ENCODE measurements at places on chromosomes 2 and 18.

DNA sequence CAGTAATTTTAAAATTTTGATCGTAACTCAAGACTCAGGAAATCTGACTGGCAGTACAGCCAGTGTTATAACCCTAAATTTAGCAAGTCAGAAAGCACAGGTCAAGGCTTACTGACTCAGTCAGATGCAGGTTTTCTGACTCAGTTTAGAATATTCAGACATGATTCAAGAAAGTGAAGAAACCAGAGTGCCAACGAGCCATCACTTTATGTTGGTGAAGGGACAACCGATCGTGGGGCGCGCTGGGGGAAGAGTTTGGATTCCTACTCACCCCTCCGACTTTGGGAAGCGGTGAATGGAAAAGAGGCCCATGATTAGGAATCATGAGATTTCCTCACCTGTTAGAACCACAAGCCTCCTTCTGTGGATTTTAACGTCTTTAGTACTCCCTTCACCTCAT is 998 bp downstream of the RNF149 start:
- no peak for DNase-seq
- H3K36me3 ChIP-seq, result no peaks in the 10 kb centered on the region
- peak overlapping the region; percentile 85 for H3K27ac ChIP-seq
- H3K4me3 ChIP-seq, result peak overlapping the region; percentile 49
- H3K4me1 ChIP-seq, result peaks cover 5% of the 10 kb centered on the region
- H3K27me3 ChIP-seq, result no peaks in the 10 kb centered on the region

DNA sequence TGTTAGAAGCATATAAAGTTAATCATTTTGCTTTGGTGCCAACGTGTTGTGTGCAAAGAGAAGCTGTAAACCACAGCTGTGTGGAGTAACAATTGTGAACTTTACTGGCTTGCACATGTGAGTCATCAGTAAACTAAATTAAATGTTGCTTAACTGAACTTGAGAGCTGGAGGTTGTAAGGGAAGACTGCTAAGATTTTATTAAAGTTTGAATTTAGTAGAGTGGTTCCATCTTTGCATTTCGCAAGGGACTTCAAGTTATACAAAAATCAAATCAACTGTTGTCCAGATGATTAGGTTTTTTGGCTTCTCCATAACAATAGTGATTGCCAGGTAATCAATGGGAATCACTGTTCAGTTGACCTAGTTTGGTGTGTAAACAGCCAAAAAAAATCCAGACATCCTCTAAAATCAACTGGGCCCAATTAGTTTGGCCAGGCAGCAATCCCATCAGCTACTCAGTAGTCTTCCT is 247.4 kb downstream of the MYO3B start:
- no peaks in the 10 kb centered on the region for H3K36me3 ChIP-seq
- no peaks in the 10 kb centered on the region for H3K27me3 ChIP-seq
- no peak overlapping the region for H3K4me3 ChIP-seq
- no peak for DNase-seq
- H3K27ac ChIP-seq, result peak overlapping the region; percentile 8

- DNase-seq, result peak; percentile 57
- no peak overlapping the region for H3K27ac ChIP-seq
- H3K36me3 ChIP-seq, result no peaks in the 10 kb centered on the region
- H3K4me1 ChIP-seq, result no peaks in the 10 kb centered on the region
Observed at GRCh38 chr18:58135701-58136331, 91.8 kb downstream of the NEDD4L start.

- H3K27me3 ChIP-seq, result no peaks in the 10 kb centered on the region
- H3K4me3 ChIP-seq, result peak overlapping the region; percentile 69
- no peak for DNase-seq
- peak overlapping the region; percentile 93 for H3K27ac ChIP-seq
- H3K4me1 ChIP-seq, result peaks cover 22% of the 10 kb centered on the region
- H3K36me3 ChIP-seq, result no peaks in the 10 kb centered on the region
Observed at GRCh38 chr2:101699755-101700461, 2.4 kb downstream of the MAP4K4 start.

DNA sequence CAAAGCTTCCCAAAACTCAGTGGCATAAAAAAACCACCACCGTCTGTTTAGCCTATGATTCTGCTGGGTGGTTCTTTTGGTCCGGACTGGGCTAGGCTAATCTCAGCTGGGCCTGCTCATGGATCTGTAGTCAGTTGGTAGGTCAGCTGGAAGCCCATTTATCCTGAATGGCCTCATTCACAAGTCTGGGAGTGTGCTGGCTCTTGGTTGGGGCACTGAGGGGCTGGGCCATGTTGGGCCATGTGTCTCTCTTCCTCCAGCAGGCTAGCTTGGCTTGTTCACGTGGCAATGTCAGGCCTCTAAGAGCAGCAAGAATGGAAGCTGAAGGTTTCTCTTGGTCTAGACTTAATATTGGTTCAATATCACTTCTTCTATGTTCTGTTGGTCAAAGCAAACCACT is 95.7 kb upstream of the HS6ST1 start:
- no peak overlapping the region for H3K4me3 ChIP-seq
- H3K27me3 ChIP-seq, result no peaks in the 10 kb centered on the region
- H3K36me3 ChIP-seq, result no peaks in the 10 kb centered on the region
- H3K4me1 ChIP-seq, result no peaks in the 10 kb centered on the region
- H3K27ac ChIP-seq, result no peak overlapping the region
- DNase-seq, result no peak

GRCh38 chr2:18154259-18154658 is 275.8 kb downstream of the KCNS3 start:
- no peak overlapping the region for H3K4me3 ChIP-seq
- H3K27ac ChIP-seq, result no peak overlapping the region
- no peaks in the 10 kb centered on the region for H3K27me3 ChIP-seq

DNA sequence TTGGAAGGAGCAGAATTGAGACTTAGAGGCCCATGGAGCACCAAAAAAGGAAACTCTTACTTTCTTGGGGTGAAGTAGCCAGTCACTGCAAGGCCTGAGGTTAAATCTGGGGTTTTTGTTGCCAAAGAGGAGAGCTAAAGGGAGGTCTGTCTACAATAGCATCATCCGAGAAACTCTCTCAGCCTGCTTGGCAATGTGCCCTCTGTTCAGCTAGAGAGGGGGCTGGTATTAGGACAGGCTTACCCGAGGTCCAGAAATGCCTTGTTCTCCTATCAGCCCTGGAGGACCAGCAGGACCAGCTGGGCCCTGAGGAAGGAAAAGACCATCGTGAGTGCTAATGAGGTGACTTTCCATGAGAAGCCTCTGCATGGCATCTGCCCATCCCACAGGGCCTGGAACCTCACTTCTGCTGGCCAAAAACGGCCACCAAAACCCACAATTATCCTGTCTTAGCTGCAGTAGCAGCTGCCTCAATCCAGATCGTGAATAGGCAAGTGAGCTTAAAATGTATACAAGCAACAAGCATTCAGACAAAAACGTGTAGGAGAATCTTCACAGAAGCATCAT is 61.6 kb downstream of the COL6A3 start:
- H3K4me1 ChIP-seq, result peaks cover 5% of the 10 kb centered on the region
- no peak overlapping the region for H3K4me3 ChIP-seq
- peak overlapping the region; percentile 83 for H3K27ac ChIP-seq
- no peaks in the 10 kb centered on the region for H3K36me3 ChIP-seq

GRCh38 chr2:46462936-46463335 is 16.4 kb upstream of the TMEM247 start:
- no peaks in the 10 kb centered on the region for H3K4me1 ChIP-seq
- no peak overlapping the region for H3K27ac ChIP-seq
- no peak overlapping the region for H3K4me3 ChIP-seq
- no peak for DNase-seq
- H3K36me3 ChIP-seq, result no peaks in the 10 kb centered on the region
- H3K27me3 ChIP-seq, result no peaks in the 10 kb centered on the region

DNA sequence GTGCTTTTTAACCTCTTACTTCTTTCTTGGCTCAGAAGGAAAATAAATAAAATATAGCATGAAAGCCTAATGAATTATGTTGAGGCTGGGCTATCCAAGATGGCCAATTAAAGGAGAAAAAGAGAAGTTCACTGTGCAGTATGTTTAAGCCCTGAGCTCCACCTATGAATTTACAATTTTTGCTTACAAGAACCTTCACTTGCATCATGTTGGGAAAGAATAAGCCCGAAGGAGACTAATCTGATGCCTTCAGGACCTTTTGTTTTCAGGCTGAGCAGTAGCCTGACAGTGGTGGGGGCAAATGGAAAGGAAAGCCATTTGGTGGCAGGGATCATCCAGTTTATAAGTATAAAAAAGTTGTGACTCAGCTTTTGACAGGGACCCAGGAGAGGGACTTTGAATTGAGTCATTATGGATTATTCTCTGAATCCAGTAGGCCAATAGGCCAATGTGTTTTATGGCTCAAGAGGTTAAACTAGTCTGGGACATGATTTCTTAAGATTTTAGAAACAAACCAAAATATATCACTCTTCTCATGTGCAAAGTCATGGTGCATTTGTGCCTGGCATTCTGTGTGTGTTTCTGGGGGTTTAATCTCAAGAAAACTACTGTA is 56.9 kb downstream of the E2F6 start:
- H3K4me1 ChIP-seq, result peaks cover 6% of the 10 kb centered on the region
- no peak overlapping the region for H3K4me3 ChIP-seq
- no peak for DNase-seq
- H3K27ac ChIP-seq, result no peak overlapping the region
- no peaks in the 10 kb centered on the region for H3K27me3 ChIP-seq

DNA sequence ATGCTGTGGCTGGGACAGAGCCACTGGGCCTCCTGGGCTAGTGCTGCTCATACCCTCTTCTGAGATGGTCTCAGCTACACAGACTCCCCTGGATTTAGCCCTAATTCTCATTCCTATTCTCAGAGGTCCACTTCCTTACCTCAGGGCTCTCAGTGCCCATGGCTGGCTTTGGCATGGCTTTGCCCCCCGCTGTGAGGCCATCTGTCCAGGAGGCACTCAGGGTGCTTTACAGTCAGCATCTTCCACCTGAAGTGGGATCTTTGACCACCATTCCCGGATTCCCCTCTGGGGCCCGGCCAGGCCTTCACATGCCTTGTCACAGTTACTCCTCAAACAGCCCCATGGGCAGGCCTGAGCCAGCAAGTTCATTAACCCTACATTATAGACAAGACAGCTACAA is 161.8 kb downstream of the CELF4 start:
- no peaks in the 10 kb centered on the region for H3K36me3 ChIP-seq
- H3K4me3 ChIP-seq, result no peak overlapping the region
- H3K27ac ChIP-seq, result no peak overlapping the region
- no peak for DNase-seq
- no peaks in the 10 kb centered on the region for H3K27me3 ChIP-seq

DNA sequence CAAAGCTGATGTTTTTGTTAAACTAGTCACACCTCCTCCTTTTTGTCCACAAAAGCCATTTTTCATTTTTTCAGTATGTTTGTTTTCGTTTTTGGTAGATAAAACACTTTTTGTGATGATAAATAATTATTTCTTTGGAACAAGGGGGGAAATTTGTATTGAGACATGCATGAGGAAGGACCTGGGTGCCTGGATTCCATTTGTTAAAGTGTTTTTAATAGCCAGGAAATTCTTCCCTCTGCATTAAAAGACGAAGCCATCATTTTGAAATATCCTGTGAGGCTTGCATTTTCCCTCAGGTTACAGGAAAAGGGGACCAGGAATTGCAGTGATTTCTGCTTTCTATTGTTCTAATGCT is 52.1 kb upstream of the CTLA4 start:
- peak overlapping the region; percentile 3 for H3K27ac ChIP-seq
- H3K36me3 ChIP-seq, result no peaks in the 10 kb centered on the region
- H3K4me1 ChIP-seq, result no peaks in the 10 kb centered on the region
- no peaks in the 10 kb centered on the region for H3K27me3 ChIP-seq
- DNase-seq, result no peak

- peak overlapping the region; percentile 75 for H3K27ac ChIP-seq
- H3K36me3 ChIP-seq, result no peaks in the 10 kb centered on the region
- no peaks in the 10 kb centered on the region for H3K4me1 ChIP-seq
- H3K4me3 ChIP-seq, result peak overlapping the region; percentile 58
- peak; percentile 32 for DNase-seq
Observed at GRCh38 chr2:218323526-218324472, 31.5 kb upstream of the TMBIM1 start.

DNA sequence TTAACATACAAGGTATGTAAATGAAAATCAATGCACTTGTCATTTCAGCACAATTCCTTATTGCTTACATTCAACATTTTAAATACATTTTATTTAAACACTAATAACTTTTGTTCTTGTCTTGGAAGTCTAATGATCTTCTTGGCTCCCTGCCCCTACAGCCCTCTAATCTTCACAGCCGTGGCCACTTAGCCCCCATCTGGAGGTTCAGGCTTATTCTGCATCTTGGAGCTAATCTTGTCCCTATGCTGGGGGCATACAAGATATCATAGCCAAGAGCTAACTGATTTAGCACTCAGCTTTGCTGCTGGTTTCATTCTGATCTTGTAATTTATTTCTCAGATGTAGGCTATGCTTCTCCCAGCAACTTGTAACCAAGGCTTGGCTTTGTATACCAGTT is 140.8 kb downstream of the TMEFF2 start:
- H3K27me3 ChIP-seq, result no peaks in the 10 kb centered on the region
- no peak overlapping the region for H3K4me3 ChIP-seq
- no peaks in the 10 kb centered on the region for H3K36me3 ChIP-seq
- no peak overlapping the region for H3K27ac ChIP-seq
- no peaks in the 10 kb centered on the region for H3K4me1 ChIP-seq

- H3K4me1 ChIP-seq, result no peaks in the 10 kb centered on the region
- H3K36me3 ChIP-seq, result no peaks in the 10 kb centered on the region
- no peak overlapping the region for H3K27ac ChIP-seq
- H3K27me3 ChIP-seq, result no peaks in the 10 kb centered on the region
- H3K4me3 ChIP-seq, result no peak overlapping the region
Observed at GRCh38 chr18:4631239-4631638, 176.1 kb upstream of the DLGAP1 start.

GRCh38 chr2:131148426-131148825 is 43.3 kb downstream of the PLEKHB2 start:
- no peak for DNase-seq
- no peaks in the 10 kb centered on the region for H3K27me3 ChIP-seq

- H3K27ac ChIP-seq, result no peak overlapping the region
- H3K27me3 ChIP-seq, result no peaks in the 10 kb centered on the region
- DNase-seq, result no peak
- H3K36me3 ChIP-seq, result no peaks in the 10 kb centered on the region
- H3K4me1 ChIP-seq, result no peaks in the 10 kb centered on the region
Observed at GRCh38 chr2:103167599-103167998, 405.8 kb downstream of the TMEM182 start.

DNA sequence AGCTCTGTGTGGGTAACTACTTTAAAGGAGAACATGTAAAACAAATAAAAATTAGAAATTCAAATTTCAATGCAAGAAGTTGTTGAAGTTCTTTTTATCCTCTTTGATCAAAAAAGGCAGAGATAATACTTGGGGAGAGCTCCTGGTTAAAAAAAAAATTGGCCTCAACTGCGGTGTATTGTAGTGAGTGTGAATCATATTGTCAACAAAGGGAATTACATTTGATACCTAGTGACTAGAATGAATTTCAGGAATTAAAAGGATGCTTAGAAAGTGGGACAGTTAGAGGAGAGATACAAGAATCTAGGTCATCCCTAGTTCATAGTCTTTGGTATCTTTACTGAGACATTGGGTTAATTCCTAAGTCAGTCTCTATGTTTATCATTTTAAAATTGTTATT is 473.0 kb downstream of the CCDC85A start:
- H3K27ac ChIP-seq, result no peak overlapping the region
- H3K36me3 ChIP-seq, result no peaks in the 10 kb centered on the region
- H3K27me3 ChIP-seq, result no peaks in the 10 kb centered on the region

Measured in uterus (tissue), 4 donors.